ENCODE measurements at places on chromosomes 2 and 18.

GRCh38 chr2:134490559-134490958 lies 228.2 kb downstream of the TMEM163 start:
- DNase-seq = no peak

GRCh38 chr18:57364460-57364859 lies 12.1 kb downstream of the ST8SIA3 start:
- DNase-seq = no peak

DNA sequence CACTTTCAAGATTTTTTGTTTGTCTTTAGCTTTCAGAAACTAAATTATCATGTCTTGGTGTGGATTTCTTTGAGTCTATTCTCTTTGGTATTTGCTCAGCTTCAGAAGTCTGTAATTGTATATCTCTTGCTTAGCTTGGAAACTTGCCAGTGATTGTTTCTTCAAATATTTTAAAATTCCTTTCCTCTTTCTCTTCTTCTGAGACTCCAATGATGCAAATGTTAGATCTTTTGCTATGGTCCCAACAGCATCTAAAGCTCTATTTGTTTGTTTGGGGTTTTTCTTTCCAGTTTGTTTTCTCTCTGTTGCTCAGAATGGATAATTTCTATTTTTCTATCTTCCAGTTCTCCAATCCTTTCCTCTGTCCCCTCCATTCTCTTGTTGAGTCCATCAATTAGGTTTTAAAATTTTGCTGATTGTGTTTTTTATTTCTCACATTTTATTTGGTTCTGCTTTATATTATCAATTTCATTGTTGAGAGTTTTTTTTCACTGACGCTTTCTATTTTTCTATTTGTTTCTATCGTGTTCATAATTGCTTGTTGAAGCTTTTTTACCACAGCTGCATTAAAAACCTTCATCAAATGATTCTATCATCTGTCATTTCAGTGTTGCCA lies 81.5 kb upstream of the DAPL1 start:
- DNase-seq = no peak

DNA sequence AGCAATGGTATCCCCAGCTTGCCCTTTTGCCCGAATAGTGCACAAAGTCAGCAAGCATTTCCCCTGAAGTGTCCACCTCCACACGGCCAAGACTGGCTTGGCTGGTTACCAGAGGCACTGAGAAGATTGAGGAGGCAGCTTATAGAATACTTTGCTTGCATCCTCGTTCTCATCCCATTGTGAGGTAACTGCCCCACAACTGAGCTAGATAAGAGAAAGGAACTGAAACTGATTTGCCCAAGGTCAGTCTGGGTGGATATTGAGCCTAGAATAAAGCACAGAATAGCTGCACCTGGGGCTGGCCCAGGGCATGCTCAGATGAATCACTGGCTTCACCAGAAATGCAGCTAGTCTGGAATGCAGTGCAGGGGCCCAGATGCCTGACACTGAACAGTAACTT lies 32.7 kb upstream of the MAP4K3 start:
- DNase-seq = no peak

GRCh38 chr2:10704034-10704594 lies 14.3 kb upstream of the NOL10 start:
- DNase-seq = no peak

GRCh38 chr2:3154700-3155099 lies 222.9 kb downstream of the EIPR1 start:
- no peak for DNase-seq

Measured in C1 segment of cervical spinal cord (tissue), 14 donors.